Breast epithelium (tissue), 4 donors: ENCODE measurements at places on chromosomes 7 and 10. TPM values are rescaled to one million over a fixed set of nuclear protein-coding genes. Genes with fewer than 3 reads are reported as not detected.
A peak's percentile ranks its signal among the peaks of the same experiment; 100 is the strongest.

Gene GPER1
- total RNA-seq: 2.6 TPM

Gene CFAP69
- total RNA-seq: 21.8 TPM

GRCh38 chr10:93397020-93397419 is 85.1 kb downstream of the MYOF start:
- peak overlapping the region; percentile 15 for H3K27ac ChIP-seq
- H3K36me3 ChIP-seq: no peaks in the 10 kb centered on the region

GRCh38 chr7:64795176-64795575 is 948 bp downstream of the ZNF138 start:
- no peak overlapping the region for H3K27ac ChIP-seq
- peak overlapping the region; percentile 80 for H3K4me3 ChIP-seq
- H3K36me3 ChIP-seq: no peaks in the 10 kb centered on the region
- DNase-seq: no peak
- H3K27me3 ChIP-seq: no peaks in the 10 kb centered on the region
- peaks cover 9% of the 10 kb centered on the region for H3K4me1 ChIP-seq

DNA sequence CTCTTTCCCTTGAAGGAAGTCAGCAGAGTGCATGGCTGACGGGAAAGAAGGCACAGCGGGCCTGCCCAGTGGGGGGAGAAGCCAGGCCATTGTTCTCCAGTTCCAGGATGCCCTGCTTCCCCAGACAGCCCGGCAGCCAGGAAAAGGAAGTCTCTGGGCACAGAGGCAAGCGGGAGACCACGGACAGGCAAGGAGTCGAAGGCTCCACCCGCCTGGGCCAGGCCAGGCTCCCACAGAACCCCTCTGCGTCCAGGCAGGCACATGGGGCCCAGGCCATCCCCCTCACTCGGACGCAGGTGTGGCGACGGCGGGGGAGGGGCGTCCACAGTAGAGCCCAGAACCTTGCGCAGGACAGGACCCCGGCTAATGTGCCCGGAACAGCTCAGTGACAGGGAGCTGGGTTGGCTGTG is 8.7 kb downstream of the GPR146 start:
- DNase-seq: no peak
- no peaks in the 10 kb centered on the region for H3K27me3 ChIP-seq
- peaks cover 19% of the 10 kb centered on the region for H3K4me1 ChIP-seq
- peak overlapping the region; percentile 72 for H3K27ac ChIP-seq
